Stimulated activated CD4-positive, alpha-beta T cell treated with anti-CD3 and anti-CD28 coated beads, Interleukin-1b, Interleukin-23, amount 100 ng/mL, for 48 hours (primary cell): ENCODE measurements at places on chromosomes 4 and X.

GRCh38 chrX:95382799-95383198 lies 1301.8 kb upstream of the DIAPH2 start:
- DNase-seq, result no peak

- no peak for DNase-seq
Measured at GRCh38 chr4:128858879-128859671, 49.6 kb downstream of the JADE1 start.

DNA sequence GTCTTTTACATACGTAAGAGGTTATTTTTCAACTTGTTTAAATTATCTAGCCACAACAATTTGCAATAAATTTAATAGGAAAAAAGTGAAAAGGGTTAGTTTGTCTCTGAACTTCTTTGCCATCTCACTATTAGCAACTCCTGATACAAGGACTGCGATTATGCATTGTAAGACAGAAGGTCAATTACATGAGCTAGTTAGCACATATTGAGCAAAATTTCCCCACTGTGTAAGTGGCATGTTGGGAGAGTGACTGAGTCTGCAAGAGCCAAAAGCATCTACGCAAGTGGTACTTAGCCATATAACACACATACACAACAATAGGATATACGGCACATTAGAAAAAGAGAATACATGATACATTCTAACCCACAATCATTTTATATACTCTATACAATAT lies 927.2 kb downstream of the STPG2 start:
- DNase-seq, result no peak

GRCh38 chr4:67725132-67725531 lies 24.2 kb upstream of the UBA6 start:
- no peak for DNase-seq

GRCh38 chrX:55715847-55716246 lies 1.7 kb upstream of the RRAGB start:
- DNase-seq, result peak; percentile 3

DNA sequence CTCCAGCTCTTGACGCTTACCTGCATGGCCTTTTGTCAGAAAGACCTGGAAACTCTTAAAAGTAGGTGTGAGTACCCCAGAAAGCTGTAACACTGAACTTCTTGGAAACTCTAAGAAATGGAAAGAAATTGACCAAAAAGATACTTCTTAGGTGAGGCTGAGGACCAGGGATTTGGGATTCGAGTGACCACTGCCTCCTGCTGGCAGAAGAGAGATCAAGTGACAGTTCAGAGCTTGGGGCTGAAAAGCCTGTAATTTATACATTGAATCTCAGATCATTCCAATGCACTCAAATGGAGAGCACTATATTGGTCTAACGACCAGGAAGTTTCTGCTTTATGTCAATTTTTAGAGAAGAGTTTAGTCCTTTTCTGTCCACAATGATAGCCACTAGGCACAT lies 204.6 kb downstream of the PDGFRA start:
- no peak for DNase-seq

GRCh38 chrX:150487369-150488094 lies 80.9 kb upstream of the MTM1 start:
- no peak for DNase-seq

- no peak for DNase-seq
Measured at GRCh38 chr4:109440948-109441347, 7.3 kb downstream of the SEC24B start.

GRCh38 chrX:106874075-106874474 lies 29.1 kb downstream of the RIPPLY1 start:
- DNase-seq, result no peak

- no peak for DNase-seq
Measured at GRCh38 chr4:181365671-181366070, 877.5 kb upstream of the TENM3 start.

DNA sequence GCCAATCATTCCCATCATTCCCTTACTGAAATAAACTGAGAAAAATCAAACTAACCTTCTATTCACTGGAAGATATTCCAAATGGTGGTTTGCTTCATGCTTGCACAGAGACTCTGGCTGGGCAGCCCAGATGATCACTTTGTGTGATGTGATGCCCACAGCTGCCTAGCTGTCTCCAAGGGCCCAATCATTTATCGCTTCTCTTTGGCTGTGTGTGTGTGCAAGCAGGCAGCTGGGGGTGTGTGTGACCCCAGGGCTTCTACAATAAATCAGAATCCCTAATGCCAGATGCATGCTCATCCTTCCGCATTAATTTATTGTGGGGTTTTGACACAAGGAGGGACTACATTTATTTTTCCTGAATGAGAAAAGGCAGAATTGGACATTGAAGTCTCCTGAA lies 140.1 kb upstream of the NDP start:
- no peak for DNase-seq

GRCh38 chr4:126630230-126630629 lies 1002.5 kb upstream of the INTU start:
- no peak for DNase-seq

GRCh38 chrX:21666679-21667078 lies 8.5 kb upstream of the KLHL34 start:
- DNase-seq, result no peak

- no peak for DNase-seq
Measured at GRCh38 chr4:65845199-65845773, 175.0 kb upstream of the EPHA5 start.

- no peak for DNase-seq
Measured at GRCh38 chr4:15847746-15848145, 69.6 kb downstream of the CD38 start.

DNA sequence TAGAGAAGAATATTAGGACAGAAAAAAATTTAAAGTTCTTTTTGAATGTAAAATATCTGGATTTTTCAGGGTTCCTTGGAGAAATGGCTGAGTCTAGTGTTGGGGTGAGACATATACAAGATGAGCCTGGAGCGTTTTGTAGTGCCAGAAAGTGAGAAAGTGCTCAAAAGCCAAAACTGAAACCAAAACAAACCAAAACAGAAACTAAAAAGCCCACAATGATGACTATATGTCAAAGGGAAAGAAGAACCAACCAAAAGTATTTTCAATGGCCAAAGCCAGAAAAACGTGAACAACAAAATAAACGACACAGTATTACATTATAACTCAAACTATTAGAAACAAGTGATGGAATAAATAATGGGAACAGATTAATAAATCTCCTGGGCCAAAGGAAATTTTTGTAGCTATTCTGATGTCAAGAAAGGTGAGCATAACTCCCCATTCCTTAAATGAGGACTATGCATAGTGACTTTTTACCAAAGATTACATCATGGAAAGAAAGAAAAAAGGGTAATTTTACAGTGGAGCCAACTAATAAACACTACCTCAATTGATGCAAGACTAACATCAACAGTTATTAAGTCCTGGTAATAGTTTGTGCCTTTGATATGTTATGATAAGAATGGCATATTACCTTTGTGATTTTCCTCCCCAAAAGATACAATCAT lies 1137.6 kb downstream of the C4orf33 start:
- no peak for DNase-seq

- DNase-seq, result peak; percentile 31
Measured at GRCh38 chrX:109890910-109891502, 111.9 kb upstream of the TMEM164 start.

DNA sequence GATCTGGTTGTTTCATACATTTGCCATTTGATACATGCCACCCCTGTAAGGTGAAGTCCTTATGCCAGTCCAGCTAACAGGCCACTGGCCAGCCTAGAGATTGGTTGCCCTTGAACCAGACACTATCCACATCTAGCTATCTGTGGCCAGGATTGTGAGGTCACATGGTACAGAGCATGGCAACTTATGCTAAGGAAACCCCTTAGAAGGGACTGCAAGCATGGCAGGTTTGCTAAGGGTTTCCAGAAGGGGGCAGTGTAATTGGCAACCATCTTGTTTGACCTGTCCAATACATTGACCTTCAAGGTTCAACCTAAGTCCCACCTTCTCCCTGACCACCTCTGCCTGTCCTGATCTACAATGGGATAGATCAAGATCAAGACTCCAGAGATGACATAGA lies 47.5 kb downstream of the SMC1A start:
- no peak for DNase-seq

- DNase-seq, result no peak
Measured at GRCh38 chr4:21879187-21879586, 69.4 kb downstream of the KCNIP4 start.

GRCh38 chr4:42018451-42018850 lies 28.1 kb downstream of the SLC30A9 start:
- no peak for DNase-seq

DNA sequence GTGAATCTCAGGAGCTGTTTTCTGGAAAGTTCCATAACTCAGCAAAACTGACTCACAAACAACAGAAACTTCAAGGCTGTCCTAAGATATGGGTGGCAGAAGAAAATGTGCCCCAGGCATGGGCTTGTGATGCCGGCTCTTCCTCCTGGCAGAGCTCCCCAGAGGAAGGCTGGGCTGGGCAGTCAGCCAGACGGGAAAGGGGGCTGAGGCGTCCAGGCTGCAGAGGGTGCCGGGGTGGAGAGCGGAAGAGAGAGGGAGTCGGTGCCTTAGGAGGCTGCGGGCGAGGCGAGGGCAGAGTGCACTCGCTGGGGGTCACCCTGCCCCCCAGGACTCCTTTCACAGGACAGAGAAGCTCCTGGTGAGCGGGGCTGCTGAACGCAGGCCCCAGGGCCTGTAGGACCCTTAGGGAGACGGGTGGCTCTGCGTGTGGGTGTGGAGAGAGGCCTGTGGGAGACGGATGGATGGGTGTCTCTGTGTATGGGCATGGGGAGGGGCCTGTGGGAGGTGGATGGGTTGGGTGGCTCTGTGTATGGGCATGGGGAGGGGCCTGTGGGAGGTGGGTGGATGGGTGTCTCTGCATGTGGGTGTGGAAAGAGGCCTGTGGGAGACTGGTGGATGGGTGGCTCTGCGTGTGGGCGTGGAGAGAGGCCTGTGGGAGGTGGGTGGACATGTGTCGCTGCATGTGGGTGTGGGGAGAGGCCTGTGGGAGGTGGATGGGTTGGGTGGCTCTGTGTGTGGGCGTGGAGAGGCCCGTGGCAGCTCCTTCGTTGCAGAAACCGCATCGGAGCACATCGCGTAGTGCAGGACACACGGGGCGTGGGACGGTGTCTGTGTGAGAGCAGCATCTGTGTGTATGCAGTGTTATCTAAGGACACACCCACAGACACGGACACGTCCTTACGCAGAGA lies 15.9 kb downstream of the PCGF3 start:
- no peak for DNase-seq

DNA sequence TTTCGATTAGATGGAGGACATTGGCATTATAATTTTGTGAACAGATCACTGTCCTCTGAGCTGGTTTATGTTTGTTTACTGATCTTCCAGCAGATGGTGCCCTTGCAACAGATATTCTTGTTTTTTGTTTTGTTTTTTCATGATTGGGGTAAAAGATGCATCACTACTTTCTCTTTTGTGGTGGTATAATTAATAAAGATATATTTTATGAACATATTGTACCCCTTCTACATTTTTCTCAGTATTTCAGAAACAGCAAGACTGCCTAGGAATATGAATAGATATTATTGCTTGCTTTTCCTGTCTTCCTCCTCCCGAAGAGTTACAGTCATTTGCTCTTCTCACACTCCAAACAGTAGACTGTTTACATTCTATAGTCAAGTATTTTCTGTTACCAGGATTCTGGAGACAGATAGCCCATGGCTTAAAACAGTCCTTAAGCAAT lies 905.2 kb downstream of the TRAM1L1 start:
- no peak for DNase-seq

DNA sequence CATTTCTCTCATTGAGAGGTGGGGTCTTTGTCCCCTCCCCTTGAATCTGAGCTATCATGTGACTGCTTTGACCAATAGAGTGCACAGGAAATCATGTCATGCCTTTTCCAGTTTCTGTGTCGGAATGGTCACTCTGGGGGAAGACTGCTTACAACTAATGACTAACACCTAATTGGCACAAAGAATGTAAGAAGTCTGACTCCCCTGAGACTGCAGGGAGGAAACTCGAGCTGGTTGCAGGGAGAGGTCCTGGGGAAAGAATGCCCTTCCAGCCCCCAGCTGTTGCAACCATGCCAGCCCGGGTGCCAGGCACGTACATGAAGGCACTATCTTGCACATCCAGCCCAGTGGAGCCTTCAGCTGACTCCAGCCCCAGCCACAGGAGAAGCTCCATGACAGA lies 254.2 kb downstream of the DHX15 start:
- DNase-seq, result no peak

- no peak for DNase-seq
Measured at GRCh38 chr4:172725581-172725980, 443.0 kb upstream of the GALNT7 start.

DNA sequence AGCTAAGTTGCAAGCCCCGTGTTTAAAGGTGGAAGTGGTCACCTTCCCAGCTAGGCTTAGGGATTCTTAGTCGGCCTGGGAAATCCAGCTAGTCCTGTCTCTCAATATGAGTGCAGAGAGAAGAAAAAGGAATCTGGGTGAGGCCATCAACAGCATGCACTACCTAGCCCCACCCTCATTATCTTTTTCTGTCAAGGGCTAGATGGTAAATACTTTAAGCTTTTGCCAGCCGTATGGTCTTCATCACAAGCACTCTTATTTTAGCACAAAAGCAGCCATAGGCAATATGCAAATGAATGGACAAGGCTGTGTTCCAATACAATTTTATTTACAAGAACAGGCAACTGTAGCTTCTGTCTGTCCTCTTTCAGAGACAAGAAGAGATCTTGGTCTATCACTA lies 282.9 kb downstream of the ZNF674 start:
- DNase-seq, result no peak

- no peak for DNase-seq
Measured at GRCh38 chr4:93370256-93370655, 458.3 kb upstream of the ATOH1 start.

- DNase-seq, result no peak
Measured at GRCh38 chr4:153174821-153175567, 29.2 kb upstream of the TRIM2 start.

GRCh38 chrX:123743312-123743711 lies 10.5 kb upstream of the THOC2 start:
- no peak for DNase-seq
